ENCODE measurements at places on chromosomes 5 and 9.

GRCh38 chr9:131198041-131198715 is 72.8 kb downstream of the NUP214 start:
- DNase-seq, result no peak

GRCh38 chr9:135608999-135609317 is 30.4 kb downstream of the GLT6D1 start:
- no peak for DNase-seq

GRCh38 chr9:113641100-113641885 is 177.8 kb downstream of the RGS3 start:
- no peak for DNase-seq

DNA sequence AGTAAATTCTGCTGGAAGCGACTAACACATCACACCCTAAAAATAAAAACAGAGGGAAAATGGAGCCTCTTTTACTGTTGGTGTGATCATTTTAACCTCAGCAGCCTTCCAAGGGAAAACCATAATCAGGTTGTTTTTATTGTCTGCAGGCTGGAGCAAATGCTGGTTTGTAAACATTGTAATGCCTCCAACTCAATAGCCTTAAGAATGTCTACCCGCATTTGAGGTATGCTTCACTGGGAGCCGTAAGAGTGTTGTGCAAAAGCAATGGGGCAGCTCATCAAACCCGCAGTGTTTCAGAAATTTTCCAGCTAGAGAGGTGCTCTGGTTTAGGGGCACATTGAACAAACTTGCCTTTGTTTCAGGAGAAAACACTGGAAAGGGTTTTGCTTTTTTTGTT is 17.0 kb downstream of the NIM1K start:
- no peak for DNase-seq

GRCh38 chr5:54845567-54845941 is 139.8 kb downstream of the ESM1 start:
- DNase-seq, result no peak

DNA sequence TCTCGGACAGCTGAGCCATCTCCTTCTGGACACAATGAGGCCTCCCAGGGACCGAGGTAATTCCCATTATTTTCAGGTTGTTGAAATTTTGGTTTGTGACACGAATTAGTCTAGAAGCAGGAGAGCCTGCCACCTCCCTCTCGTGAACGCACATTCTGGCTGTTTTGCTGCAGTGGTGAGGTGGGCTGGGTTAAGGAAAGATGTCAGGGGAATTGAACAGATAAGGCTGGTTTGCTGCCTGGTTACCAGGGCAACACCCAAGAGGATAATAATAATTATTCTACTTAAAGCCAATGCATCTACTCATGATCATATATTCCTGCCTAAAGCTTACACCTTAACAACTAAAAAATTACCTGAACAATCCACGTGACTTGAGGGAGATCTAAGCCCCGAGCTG is 38.1 kb downstream of the DDX31 start:
- DNase-seq, result no peak

DNA sequence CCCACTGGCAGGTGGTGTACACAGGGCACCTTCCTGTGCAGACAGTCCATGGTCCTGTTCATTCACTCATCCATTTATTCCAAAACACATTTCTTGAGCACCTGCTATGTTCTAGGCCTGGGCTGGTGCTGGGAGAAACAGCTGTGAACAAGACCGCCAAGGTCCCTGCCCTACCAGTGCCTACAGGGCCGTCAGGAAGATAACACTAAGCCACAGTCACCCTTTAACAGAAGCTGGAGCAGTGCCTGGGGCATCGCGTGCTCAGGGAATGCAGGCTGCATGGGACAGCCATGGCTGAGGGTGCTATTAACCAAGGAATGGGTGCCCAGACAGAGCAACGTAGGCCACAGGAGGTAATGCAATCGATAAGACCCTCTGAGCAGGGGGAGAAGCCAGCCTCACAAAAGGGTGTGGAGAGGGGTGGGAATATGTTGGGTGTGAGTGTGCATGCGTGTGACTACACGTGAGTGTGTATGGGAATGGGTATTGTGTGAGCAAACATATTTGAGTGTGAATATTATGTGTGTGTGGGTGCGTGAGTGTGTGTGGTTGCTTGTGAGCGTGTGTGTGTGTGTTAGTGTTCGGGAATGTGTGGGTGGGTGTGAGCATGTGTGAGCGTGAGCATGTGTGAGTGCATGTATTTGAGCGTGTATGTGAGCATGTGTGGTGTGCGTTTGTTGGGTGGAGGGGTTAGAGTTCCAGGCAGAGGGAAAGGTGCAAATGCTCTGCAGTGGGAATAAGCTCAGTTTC is 19.1 kb downstream of the DUSP1 start:
- no peak for DNase-seq

DNA sequence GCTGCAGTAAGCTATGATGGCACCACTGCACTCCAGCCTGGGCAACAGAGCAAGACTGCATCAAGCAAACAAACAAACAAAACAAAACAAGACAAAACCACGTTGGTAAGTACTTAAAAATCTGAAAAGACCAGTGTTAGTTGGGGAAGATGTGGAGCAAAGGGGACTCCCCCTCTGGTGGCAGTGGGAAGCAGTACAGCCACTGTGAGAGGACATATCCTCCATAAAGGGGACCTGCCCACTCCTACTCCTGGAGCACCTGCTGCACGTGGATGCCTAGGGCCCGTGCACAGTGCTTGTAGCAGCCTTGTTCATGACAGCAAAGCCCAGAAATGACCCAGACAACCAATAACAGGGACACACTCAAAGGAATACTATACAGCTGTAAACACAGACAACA is 17.0 kb upstream of the IPPK start:
- DNase-seq, result no peak

DNA sequence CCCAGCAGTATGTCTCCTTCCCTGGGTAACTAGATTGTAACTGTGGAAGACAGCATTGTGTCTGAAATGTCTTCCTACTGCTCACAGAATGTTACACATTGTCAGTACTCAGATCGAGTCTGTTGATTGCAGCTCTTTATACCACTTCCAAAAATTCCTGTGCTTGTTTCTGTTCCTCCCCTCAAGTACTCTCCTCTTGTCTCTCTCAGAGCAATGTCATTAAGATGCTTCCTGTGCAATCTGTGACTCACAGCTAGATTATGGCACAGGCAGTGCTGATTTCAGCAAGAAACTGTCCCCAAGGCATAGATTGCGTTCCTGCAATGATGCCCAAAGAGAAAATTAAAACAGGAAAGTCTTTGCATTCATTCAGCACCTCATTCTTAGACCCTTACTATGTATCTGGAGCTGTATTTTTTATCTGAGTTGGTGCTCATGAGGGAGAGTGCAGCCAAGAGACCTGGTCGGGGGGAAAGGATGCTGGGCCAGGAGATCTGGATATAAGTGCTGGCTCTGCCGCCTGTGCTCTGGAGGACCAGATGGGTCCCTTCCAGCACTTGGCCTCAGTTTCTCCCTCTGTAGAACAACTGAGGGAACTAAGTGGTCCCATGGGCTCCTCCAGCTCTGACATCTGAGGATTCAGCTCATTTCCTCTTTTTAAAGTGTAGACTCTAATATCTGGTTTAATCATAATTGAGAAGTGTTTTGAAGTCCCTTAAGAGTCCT is 40.8 kb upstream of the GNPDA1 start:
- DNase-seq, result no peak

GRCh38 chr5:175690025-175690424 is 32.2 kb downstream of the HRH2 start:
- DNase-seq, result no peak

DNA sequence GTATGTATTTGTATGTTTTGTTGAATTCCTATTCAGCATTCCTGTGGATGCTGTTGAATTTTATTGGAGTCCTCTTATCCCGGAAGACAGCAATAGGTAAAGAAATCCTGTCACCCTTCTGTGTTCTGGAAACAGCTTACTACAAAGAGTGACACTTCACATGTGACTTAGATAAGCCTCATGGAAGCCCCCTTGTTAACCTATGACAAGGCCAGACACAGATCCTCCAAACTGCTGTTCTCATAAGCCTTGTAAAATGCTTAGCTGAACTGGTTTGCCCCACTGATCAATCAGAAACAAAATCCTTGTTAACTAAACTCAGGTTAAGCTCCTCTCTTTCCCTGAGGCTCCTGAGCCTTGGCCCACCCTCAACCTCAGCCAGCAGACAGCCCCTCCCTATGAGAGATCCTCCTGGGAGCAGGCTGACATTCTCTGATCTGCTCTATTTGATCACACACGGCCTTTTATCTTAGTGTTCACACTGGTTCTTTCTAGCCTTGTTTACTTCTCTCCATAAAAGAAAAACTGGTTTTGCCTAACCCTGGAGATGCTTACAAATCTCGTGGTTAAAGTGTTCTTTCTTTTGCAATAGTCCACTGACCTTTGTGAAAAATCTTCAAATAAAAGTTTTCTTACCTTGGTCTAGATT is 29.4 kb upstream of the ATP6V1G1 start:
- DNase-seq, result no peak

DNA sequence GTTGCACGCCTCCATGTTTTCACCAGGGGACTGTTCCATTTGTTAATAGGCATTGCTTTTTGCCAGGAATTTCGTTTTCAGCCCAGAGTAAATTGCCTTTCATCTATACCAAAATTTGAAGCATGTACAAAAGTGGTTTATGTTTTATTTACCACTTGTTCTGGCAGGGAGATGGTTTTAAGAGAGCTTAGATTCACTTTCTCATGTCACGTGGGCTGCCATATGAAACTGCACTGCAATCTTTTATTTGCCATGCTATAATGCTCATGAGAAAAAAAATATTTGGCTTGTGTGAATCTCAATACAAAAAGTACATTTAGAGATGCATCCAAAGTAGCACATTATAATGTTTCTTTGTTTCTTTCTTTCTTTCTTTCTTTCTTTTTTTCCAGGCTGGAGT is 284.1 kb upstream of the GRIA1 start:
- DNase-seq, result no peak

GRCh38 chr5:151504006-151504405 is 56.6 kb downstream of the SLC36A1 start:
- DNase-seq, result no peak

- DNase-seq, result no peak
Measured at GRCh38 chr9:1050125-1050895, at the start of gene DMRT2. TSS of gene DMRT2 (plus strand) at chr9:1050357. CDS start at chr9:1051614, 1,257 bp downstream.

DNA sequence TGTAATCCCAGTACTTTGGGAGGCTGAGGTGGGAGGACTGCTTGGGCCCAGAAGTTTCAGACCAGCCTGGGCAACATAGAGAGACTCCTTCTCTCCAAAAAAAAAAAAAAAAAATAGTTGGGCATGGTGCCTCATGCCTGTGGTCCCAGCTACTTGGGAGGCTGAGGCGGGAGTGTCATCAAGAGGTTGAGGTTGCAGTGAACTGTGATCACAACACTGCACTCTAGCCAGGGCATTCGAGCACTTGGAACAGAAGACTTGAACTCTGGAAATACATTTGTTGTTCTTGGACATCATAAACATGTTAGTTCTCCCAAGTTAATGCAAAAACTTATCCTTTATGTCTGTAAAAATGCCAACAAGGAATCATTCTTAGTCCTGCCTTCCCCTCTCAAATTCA is 29.6 kb downstream of the EHMT1 start:
- DNase-seq, result no peak

GRCh38 chr5:39137819-39138451 is 63.7 kb upstream of the RICTOR start:
- DNase-seq, result no peak

GRCh38 chr5:50665091-50665490 is 1.3 kb upstream of the PARP8 start:
- no peak for DNase-seq

DNA sequence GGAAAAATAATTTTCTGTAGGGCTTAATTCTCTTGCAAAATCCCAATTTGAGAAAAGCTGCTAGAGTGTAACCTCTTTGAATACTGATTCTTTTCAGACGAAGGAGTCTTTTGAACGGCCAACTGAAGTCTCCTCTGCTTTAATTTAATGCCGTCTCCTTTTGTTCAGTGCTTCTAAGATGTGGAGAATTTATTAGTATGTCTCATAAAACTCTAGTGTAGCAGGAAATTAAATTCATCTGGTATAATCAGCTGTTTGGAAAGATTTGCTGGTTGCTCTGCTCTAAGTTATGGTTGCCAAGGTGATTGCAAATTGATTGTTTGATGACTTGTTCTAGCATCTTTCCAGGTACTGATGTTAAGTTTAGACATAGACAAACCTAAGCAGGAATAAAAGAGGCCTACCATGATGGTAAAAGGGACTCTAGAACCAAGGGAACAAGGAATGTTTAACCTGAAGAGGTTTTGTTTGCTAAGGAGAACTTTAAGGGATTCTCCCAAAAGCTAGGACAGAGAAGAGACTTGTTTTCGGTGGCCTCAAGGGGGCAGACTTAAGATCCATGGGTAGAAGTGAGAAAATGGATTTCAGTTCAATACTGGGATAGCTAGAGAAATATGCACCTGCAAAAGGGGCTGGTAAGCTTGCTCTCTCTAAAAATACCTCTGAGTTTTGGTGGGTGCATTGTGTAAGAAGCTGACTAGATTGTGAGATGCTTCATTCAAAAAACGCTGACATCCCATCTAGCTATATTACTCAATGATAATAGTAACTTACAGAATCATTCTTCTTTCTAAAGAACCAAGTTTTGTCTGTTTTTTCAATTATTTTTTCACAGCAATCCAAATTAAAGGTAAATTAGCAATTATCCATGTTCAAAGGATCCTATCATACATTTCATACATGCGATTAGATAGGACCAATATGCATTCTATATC is 5.7 kb upstream of the ADRB2 start:
- no peak for DNase-seq

DNA sequence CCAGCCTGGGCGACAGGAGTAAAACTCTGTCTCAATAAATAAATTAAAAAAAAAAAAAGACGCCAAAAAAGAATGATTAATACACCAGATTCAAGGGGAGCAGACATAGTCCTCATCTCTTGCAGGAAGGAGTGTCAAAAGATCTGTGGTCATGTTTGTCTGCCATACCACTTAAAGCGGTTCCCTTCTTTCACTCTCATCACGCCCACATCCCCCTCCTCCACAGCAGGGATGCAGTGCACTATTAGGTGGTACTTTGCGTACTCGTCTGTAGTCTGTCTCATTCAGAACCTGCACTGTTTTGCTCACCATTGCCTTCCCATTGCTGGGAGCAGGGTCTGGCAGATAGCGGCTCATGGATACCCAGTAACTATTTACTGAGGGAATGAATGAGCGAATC is 11.2 kb downstream of the CDHR2 start:
- DNase-seq, result no peak

DNA sequence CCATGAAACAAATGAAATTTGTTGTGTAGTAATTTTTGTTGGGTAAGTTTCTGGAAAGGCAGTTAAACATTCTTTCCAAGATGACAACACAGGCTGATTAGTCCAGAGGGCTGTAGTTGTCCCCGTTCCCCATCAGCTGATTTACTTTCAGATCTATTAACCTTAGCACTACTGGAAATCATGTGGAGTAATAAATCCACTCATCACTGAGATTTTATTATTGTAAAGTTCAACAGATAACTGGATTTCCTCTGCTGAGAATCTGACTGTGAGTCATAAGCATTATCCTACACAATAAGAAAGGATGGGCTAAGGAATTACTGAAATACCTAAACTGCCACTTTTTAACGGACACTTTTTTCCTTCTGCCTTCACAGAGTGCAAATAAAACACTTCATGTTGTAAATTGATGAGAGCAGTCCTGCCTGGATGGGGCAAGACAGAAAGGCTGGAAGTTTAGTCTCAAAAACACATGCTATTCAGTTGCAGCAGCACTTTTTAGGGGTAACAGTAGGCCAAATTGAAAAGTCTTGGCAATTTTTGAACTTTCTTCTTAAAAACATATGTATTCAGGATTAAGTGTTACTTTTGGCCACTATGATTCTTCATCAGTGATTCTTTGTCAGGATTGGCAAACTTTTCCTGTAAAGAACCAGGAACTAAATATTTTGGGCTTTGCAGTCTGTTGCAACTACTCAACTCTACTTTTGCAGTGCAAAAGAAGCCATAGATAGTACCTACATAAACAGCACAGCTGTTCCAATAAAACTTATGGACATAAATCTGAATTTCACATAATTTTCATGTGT is 7.0 kb downstream of the STOM start:
- DNase-seq, result no peak

- DNase-seq, result no peak
Measured at GRCh38 chr5:15446552-15446951, 53.4 kb upstream of the FBXL7 start.

Measured in activated naive CD4-positive, alpha-beta T cell (primary cell).